ENCODE measurements at places on chromosomes 16 and 17.

GRCh38 chr17:49587366-49588073, 11.8 kb downstream of the NXPH3 start:
- DNase-seq, result no peak

GRCh38 chr16:20410121-20410723, 888 bp downstream of the ACSM5 start:
- no peak for DNase-seq

GRCh38 chr16:67662653-67663010, 1.9 kb downstream of the PARD6A start:
- no peak for DNase-seq

GRCh38 chr16:6835941-6836340, 496.7 kb upstream of the RBFOX1 start:
- DNase-seq, result no peak

- DNase-seq, result no peak
Measured at GRCh38 chr16:5003211-5003610, 30.5 kb downstream of the NAGPA start.

DNA sequence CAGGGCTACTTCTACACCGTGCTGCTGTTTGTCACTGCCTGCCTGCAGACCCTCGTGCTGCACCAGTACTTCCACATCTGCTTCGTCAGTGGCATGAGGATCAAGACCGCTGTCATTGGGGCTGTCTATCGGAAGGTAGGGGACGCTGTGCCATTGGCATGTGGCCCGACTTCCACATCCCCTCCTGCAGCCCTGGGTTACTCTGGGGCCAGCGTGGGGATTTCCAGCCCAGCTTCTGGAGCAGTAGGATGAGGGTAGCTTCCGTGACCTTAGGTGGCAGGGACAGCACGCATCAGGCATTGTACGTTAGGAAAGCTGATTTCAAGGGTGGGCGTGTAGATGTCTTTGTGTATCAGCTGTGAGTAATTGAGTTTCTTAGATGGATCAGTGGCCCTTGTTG, 96.5 kb downstream of the ABCC1 start:
- no peak for DNase-seq

- no peak for DNase-seq
Measured at GRCh38 chr17:60158751-60159478, 9.1 kb downstream of the CA4 start.

- no peak for DNase-seq
Measured at GRCh38 chr16:46801428-46802049, 29.4 kb downstream of the C16orf87 start.

GRCh38 chr17:7972131-7972785, 30.2 kb upstream of the GUCY2D start:
- DNase-seq, result no peak

GRCh38 chr16:24526701-24527495, 12.5 kb upstream of the RBBP6 start:
- DNase-seq, result no peak

DNA sequence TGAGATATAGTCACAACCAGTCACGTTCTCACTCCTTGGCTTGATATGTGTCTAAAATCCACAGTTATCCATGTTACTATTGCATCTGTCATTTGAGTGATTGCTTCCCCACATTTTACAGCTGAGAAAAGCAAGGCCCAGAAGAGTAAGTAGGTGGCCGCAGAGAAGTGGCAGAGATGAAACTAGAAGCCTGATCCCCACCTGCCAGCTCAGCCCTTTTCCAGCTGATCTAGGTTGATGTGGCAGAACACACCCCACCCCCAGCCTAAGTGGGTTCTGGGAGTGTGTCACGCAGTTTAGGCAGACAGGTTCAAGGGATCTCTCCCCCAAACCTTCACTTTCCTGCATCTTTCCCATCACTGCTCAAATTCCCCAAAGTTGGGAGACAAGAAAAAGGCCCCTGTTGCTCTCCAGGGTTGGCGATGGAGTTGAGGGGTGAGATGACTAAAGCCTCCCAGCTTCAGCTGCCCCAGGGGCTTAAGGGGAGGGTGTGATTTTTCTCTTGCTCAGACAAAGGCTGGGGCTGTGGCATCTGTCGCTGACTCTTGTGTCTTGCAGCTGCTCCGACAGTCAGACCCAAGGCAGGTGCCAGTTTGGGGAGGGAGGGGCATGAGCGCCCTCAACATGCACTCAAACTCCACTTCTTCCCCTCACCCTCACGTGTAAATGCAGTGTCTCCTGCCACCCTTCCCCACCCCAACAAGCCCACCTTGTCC, 48.9 kb upstream of the LHX1 start:
- DNase-seq, result peak; percentile 83

DNA sequence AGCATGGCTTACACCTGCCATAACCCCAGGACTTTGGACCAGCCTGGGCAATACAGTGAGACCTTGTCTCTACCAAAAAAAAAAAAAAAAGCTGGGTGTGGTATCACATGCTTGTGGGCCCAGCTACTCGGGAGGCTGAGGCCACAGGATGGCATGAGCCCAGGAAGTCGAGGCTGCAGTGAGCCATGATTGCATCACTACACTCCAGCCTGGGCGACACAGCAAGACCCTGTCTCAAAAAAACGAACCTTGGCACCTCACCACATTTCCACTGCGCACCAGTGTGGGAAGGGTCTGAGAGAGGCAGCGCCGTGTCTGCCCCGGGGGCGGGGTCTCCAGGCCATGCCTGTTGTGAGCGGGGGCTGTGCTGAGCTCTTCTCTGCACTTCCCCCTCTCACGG, 6.3 kb downstream of the ACSF3 start:
- DNase-seq, result no peak

Measured in NCI-H1436 treated with DMSO at 0.1 percent for 48 hours (cell line).